SK-N-MC (cell line): ENCODE measurements at places on chromosomes 12 and 14.

- no peak for DNase-seq
Measured at GRCh38 chr14:90627478-90627877, 188.8 kb downstream of the TTC7B start.

DNA sequence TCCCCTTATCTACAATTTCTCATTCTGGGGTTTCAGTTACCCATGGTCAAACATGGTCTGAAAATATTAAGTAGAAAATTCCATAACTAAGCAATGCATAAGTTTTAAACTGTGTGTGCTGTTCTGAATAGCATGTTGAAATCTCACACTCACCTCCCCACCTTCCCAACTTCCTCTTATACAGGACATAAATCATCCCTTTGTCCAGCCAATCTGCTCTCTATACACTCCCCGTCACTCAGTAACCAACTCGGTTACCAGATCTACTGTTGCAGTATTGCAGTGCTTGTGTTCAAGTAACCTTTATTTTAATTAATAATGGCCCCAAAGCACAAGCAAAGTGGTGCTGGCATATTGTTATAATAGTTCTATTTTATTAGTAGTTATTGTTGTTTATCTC is 420.5 kb downstream of the GXYLT1 start:
- DNase-seq = no peak

DNA sequence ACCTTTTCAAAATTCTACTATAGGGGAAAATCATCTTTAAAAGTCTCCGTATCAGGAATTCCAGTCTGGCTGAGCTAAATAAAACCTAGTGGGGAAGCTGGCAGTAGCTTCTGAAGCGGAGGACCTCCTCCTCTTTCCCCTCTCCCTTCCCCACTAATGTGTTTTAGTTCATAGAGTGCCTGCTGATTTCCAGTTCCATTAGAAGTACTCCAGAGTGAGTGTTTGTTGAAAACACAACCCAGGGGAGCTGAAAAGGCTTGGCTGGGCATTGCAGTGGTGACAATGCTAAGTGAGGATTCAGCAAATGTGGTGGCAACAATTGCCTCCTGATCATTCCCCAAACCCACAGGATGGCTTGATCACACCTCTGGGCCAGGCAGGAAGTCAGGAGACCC is 144.2 kb upstream of the FRMD6 start:
- DNase-seq = no peak

- DNase-seq = no peak
Measured at GRCh38 chr12:45880533-45880932, 109.8 kb downstream of the SCAF11 start.

DNA sequence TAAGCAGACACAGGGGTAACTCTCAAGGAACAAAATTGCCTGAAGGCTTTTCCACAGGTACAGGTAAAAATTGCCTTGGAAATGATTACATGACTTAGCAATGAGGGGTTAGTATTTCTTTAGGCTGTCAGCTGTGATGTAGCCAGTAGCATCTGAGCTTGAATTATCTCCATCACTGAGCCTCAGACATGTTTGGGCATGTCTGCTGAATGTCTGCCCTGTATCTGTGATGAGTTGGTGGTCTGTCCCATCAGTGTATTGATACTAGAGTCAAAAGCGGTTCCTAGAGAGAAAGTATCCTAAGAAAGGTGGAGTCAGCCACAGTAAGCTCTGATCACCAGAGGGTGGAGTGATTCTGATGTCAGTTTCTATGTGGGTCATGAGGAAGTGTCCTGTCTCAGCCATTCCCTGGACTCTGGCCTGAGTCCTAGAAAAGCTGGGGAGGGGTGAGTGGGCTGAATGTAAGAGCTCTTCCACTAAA is 16.3 kb downstream of the AKAP6 start:
- no peak for DNase-seq

- no peak for DNase-seq
Measured at GRCh38 chr12:38586789-38587188, 270.2 kb downstream of the ALG10B start.

GRCh38 chr12:43805149-43805859 is 813 bp downstream of the TWF1 start:
- DNase-seq = no peak

GRCh38 chr12:53034459-53034858 is 15.4 kb upstream of the TNS2 start:
- DNase-seq = no peak

- DNase-seq = no peak
Measured at GRCh38 chr14:63893701-63894458, 41.1 kb downstream of the SYNE2 start.

GRCh38 chr12:110658878-110659277 is 30.0 kb downstream of the HVCN1 start:
- no peak for DNase-seq

DNA sequence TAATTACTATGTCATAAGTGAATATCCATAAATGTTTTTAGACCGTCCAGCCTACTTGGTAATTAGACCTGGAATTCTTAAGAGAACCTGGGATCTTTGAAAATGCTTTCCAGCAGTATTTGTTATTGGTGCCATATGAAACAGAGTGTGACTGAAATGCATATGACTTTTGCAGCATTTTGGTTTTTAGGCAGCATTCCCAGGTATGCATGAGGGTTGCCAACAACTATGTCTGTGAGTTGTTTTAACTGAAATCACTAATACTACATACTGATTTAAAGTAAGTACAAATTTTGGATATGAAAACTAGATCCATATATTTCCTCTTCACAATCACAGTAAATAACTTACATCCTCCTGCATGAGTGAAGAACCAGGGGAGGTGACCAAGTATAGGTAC is 437.7 kb upstream of the FAR2 start:
- no peak for DNase-seq

- DNase-seq = no peak
Measured at GRCh38 chr12:95796225-95796981, 5.8 kb upstream of the NTN4 start.

DNA sequence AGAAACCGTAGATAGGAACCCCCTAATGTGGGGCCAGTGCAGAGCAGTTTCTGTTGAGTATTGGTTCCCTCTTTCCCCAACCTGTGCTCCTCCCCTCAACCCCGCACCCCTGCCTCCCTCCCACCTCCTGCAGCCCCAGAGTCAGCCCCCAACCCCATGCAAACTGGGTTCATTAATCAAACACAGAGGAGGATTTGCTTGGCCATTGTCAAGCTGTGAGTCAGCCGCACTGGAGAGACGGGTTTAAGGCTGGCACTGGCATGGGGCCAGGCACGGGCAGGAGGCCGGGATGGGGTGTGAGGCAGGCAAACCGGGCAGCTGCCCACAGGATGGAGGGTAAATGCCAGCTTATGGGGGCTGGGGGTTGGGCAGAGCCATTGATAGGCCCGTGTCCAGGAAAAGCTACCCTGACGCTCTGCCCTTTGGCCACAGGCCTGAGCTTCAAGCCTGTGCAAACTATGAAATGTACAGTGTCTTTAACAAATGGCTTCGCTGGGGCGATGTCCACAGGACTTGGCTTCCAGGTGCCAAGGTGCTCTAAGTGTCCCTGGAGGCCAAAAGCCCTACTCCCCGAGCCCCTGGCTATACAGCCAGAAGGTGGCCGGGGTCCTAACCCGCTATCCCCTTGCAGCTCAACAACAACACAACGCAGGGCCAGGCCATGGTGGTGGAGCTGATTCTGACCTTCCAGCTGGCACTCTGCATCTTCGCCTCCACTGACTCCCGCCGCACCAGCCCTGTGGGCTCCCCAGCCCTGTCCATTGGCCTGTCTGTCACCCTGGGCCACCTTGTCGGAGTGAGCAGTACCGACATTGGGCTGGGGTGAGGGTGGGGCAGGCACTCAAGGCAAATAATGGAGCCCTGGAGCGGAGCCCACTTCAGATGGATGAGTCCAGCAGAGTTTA is 1.4 kb downstream of the AQP5 start:
- no peak for DNase-seq
